ENCODE measurements at places on chromosomes 5 and 9. TPM values are rescaled to one million over a fixed set of nuclear protein-coding genes. Genes with fewer than 3 reads are reported as not detected.

The CYSTM1 gene
- total RNA-seq = 35.8 TPM

The FGF1 gene
- total RNA-seq = 1.2 TPM

The ZNF454 gene
- 0.18 TPM for total RNA-seq

The SH3TC2 gene
- total RNA-seq = 4.1 TPM

The HSD17B3 gene
- total RNA-seq = not detected

The MYO10 gene
- 37.1 TPM for total RNA-seq

The NEURL1B gene
- total RNA-seq = 2.5 TPM

The SMIM33 gene
- total RNA-seq = not detected

The PTPN3 gene
- 2.0 TPM for total RNA-seq

The SPAAR gene
- total RNA-seq = not detected

The PHF2 gene
- total RNA-seq = 14.2 TPM

The MOB3B gene
- total RNA-seq = 0.25 TPM

The RGS3 gene
- 48.9 TPM for total RNA-seq

The AQP3 gene
- 1.9 TPM for total RNA-seq

The SHISAL2B gene
- not detected for total RNA-seq

The SRD5A1 gene
- total RNA-seq = 12.0 TPM
